NCI-H526 (cell line): ENCODE measurements at places on chromosomes 3 and 15.

DNA sequence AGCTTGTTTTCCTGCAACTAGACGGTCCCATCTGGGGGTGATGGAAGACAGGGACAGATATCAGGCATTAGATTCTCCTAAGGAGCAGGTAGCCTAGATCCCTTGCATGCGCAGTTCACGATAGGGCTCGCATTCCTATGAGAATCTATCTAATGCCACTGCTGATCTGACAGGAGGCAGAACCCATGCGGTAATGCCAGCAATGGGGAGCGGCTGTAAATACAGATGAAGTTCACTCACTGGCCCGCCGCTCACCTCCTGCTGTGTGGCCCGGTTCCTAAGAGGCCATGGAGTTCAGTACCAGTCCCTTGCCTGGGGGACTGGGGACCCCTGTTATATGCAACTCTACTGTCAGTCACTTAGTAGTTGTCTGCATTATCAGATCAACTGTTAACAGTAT lies 7.9 kb upstream of the DENND6A start:
- no peak for DNase-seq

DNA sequence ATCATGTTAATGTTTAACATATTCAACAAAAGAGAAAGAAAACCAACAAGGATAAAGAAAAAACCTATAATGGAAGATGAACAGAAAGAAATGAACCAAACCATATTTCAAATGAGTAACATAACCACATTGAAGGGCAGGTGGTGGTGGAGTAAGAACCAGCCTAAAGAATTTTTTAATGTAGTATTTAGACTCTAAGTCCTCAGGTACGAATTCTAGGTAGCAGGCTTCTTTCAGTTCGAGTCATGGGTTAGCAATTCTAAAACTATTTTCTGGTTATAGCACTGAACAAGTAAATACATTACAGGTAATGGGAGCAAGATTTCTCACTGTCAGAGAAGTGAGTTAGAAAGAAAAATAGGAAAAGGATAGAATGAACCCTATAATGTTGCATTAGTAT lies 24.4 kb downstream of the DCBLD2 start:
- DNase-seq, result no peak

DNA sequence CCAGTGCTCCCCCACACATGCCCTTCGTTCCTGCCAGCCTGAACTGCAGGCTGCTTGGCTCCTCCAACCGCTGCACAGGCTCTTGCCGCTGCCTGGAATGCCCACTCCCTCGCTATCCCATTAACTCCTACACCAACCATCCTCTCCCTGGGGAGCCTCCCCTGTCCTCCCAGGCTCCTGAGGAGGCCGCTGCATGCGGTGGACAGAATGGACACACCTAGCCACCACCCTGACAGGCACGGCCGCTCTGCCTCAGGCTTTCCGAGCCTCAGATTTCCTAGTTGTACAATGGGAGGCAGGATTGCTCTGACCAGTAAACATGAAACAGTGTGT lies 2.3 kb downstream of the PLXNB1 start:
- DNase-seq, result no peak

GRCh38 chr3:33915796-33916546 lies 117.5 kb downstream of the PDCD6IP start:
- peak; percentile 53 for DNase-seq

- no peak for DNase-seq
Measured at GRCh38 chr3:23894254-23895061, 22.3 kb downstream of the NKIRAS1 start.

DNA sequence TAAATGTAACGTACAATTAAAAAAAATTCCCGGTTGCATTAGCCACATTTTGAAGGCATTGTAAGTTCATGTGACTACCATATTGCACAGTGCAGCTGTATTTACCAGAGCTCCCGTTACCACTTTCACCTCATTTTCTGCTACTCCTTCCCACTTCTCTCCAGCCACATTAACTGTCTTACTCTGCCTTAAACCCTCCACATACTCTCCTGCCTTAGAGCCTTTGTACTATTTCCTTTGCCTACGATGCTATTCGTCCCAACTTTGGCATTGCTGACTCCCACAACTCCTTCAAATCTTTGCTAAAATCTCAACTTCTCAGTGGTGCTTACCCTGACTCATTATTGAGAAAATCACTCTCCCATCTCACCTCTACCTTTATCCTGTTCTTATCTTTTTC lies 115.2 kb downstream of the CADM2 start:
- no peak for DNase-seq

DNA sequence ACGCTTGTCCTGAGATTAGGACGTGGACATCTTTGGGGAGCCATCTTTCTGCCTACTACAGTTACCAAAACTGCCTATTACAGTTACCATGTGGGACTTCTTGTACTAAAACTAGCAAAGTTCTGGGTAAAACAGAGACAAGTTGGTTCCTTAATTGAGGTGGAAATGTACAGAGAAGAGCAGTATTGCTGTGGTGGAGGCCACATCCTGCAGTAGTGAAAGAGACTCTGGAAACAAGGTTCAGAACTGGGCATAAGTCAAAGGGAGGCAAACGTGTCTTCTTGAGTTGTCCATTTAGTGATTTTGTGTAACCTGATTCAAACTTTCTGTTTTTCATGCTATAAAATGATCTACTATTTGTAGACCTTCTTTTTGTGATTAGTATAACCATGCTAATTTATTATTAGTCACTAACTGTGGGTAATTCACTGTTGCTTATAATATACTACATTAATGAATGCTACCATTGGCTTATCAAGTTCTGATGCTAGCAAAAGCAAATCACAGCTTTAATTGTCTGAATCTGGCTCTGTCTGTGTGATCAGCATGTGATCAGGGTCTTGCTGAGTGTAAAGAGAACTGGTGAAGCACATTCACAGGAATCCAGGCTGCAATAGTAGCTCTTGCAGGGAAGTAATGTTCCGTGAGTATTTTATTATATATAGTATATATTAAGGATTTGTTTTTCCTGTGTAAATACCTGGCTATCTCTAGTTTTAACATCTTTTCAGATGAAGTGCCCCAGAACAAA lies 207.9 kb upstream of the GAP43 start:
- DNase-seq, result no peak

GRCh38 chr15:38441130-38441519 lies 12.8 kb upstream of the FAM98B start:
- DNase-seq, result no peak

DNA sequence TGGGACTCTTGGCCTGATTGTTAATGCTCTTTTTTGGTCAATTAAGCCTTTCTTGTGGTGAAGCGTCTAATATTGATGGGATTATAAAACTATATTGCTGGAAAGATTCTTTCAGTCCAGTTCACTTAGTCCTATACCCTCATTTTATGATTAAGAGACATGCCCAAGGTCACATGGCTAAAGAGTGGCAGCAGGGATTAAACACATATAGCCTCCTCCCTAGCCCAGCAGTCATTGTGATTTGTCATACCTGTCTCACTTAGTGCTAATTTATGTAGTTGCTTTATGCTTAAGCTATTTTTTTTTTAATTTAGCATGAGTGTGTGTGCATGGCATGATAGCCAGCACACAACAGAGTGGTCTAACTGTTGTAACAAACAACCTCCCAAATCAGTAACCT lies 9.5 kb downstream of the PARP14 start:
- no peak for DNase-seq

DNA sequence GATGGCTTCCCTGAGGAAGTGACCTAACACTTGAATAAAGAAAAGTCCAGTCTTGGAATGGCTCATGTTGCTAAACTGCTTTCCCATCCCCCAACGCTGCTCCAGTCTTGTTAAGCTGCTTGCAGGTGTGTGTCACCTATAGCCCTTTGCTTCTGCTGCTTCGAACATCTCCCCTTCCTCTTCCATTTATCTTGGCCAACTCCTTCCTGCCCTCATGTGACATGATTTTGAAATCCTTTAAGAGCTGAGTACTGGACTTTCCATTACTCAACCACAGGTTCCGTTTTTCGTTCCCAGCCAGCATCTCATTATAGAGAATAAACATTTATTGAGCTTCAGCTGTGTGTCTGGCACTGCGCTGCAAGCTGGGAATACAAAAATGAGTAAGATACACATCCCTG lies 1.7 kb downstream of the ATG7 start:
- DNase-seq, result no peak

DNA sequence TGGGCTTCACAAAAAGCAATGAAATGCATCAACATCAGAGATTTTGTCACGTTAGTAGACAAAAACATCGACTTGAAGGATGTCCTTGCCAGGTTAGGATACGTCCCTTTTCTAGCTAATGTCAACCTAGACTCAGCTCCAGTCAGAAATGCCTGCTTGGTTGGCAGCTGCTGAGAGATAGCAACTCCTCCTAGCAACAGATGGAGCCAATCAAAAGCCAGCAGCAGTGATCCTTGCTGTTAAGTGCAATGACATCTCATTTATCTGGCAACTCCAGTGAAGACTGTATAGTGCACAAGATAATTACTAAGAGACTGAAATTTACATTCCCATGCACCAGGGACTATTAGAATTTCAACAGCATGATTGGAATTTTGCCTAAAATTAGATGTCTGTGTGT lies 424.1 kb downstream of the FGF12 start:
- no peak for DNase-seq
